Activated CD4-positive, alpha-beta T cell treated with anti-CD3 and anti-CD28 coated beads, Interleukin-2, amount 50 U/mL, for 48 hours (primary cell): ENCODE measurements at places on chromosomes 2 and 18.

- DNase-seq: no peak
Measured at GRCh38 chr2:177347570-177347969, 45.0 kb upstream of the AGPS start.

DNA sequence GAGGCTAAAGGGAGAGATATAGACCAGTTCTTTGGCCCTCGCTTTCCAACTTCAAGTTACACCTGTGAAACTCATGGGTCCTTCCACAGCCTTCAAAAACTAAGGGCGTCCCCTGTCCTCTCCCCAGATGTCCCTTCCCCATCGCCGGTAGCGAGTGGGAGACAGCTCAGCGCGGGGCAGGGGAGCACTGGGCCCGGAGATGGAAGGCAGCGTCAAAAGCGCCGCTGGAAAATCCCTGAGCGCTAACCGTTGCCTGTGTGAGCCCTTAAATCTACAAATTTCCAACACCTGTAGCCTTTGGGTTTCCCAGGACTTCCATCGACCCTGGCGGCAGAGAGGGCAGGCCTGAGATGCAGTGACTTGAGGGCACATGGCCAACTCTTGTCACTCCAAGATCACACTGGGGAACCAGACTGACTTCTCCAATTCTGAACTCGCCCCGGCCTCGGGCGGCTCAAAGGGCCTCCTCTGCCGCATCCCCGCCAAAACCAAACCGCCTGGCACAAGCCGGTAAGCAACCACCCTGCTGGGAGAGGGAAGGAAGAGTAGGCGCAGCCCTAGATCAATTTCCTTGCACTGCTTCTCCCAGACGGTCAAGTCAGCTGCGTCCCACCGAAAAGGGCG, 879 bp upstream of the EPAS1 start:
- no peak for DNase-seq

- DNase-seq: no peak
Measured at GRCh38 chr2:101951296-101951695, 40.5 kb upstream of the IL1R2 start.

DNA sequence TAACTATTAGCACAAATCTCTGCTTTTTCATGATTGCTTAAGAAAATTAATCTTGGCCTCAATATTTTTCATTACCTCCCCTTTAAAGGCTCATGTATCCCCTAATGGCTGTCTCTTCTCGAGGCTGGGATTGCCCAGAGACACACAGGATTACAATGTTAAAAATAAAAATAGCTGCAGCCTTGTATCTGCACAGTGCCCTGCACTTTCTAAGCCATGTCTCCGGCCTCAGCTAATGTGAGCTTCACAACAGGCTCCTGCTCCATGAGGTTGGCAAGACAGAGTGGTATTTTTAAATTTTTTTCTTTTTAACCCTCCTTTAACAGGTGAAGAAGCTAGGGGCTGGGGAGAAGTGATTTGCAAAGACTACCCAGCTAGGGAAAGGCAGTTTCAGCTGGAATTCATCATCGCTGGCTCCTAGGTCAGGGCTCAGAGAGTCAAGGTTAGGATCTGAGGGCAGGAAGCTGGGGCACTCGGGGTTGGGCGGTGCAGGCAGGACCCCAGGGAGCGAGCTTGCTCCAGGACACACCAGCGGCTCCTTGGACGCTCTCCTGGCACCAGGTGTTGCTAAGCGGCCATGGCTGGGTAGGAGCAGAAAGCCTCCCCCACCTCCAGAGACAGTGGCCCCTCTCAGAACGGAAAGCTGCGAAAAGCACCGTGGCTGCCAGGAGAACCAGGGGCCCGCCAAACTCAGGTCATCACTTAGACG, 135.6 kb downstream of the SMAD2 start:
- no peak for DNase-seq

GRCh38 chr2:175631245-175631623, 370.8 kb downstream of the LNPK start:
- DNase-seq: no peak

DNA sequence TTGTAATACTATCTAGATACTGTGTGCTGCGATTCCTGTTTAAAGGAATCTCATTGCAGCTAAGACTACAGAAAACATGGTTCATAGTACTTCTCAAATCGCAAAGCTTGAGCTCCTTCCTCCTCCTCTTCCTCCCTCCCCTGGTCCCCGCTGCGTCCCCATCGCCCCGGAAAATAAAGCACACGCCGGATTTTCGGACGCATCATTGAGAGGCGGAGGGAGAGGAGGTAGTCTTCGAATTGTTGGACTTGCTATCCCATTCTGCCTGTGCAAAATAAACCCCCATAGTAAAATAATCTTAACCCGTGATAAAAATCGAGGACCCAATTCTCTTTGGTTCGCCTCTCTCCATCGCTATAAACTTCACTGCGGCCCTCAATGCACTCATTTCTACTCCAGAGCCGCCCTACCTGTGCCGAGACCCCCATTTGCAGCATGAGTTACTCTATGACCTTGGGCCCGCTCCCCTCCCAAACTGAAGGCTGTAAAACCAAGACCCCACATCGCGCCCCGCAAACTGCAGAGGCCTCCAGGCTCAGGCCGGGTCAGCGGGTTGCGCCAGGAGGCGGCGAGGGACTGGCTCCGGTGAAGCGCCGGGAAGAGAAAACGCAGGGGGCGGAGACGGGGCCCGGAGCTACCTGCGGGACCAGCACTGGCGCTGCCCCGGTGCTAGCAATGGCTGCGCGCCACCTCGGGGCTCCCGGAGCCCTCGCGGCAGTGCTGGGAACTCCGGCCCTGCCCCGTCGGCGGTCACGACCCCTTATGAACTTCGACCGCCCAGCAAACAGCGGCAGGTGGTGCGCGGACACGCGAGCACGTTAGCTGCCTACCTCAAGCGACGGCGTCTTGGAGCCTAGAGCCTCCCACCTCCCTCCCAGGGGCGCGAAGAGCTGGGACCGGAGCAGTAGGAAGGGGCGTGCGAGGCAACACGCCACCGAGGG, 649 bp downstream of the ESCO1 start:
- peak; percentile 36 for DNase-seq

DNA sequence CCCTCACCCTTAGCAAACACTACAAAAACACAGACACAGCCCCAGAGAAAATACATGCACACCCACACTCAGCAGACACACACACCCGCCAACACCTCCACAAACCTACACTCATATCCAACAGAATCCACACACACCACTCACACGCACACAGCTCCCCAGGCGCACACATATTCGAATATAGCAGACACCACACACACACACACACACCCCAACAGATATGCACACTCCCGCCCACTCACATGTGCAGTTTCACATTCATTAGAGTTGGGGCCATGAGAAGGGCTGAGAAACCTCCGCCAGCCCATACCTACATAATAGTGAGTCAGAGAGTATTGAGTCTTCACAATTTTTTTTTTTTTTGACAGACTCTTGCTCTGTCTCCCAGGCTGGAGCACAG, 29.4 kb upstream of the NOTO start:
- peak; percentile 63 for DNase-seq

DNA sequence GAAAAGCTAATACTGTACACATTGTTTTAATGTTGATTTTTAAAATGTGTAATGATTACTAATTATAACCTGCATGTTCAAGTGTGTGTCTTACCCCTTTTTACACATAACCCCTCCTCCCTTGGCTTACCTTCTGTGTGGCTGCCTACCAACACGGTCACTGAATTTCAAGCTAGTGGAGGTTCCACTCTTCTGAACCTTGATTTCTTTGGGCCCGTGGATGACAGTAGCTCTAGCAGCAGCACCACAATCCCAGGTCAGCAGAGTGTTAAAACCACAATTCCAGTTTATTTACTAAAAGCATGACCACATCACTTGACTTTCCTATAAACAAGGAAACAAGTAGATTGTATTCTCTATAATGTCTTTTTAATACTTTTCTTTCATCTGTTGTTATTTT, 56.9 kb downstream of the AFTPH start:
- no peak for DNase-seq

GRCh38 chr2:132652474-132652873, 17.5 kb downstream of the LYPD1 start:
- DNase-seq: no peak
